ENCODE measurements at places on chromosomes 5 and 9.

DNA sequence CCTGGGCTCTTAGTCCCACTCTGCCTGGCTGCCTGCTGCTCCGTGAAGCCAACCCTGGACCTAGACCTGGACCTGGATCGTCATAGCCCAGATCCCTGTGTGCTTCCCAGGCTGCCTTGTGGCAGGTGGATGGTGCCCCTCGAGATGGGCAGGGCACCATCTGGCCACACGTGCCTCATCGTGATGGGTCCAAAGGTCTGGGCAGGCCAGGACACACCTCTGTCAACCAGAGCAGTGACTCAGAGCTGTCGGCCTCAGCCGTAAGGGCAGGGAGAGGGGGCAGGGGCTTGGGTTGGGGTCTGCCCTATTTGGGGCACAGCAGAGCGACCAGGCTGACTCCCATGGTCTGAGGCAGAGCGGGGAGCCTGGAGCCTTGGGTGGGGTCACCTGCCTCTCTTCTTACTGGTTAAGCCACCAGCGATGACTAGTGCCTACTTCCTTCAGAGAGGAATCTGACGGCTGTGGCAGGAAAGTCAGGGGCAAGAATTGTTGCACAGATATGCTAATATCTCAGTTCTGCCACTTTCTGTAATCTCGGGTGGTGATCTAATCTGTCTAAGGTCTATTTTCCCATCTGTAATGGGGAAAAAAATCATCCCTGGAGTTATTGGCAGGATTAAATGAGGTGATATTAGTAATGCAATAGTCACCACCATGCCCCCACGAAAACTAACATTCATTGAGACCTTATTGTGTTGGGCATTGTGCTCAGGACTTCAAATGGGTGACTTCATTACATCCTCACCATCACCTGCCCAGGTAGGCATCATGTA is 3.2 kb upstream of the CDHR2 start:
- DNase-seq: no peak

DNA sequence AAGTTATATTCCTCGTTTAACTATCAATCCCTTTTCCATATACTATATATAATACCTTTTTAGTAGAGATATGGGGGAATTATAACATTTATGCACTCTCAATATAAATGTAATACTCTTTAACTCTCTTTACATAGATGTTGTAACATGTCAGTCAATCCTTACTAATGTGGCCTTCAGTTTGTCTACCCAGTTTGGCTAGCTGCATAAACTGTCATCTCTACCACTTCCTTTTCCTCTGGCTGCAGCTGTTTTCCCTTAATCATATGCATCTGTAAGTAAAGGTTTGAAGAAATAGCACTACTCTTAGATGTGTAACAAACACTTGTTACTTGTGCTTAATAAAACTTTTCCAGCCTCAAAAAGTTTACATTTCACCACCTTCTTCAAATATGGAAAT is 13.4 kb downstream of the ABHD17B start:
- DNase-seq: no peak

GRCh38 chr5:61306531-61307131 is 25.4 kb upstream of the ZSWIM6 start:
- DNase-seq: no peak

DNA sequence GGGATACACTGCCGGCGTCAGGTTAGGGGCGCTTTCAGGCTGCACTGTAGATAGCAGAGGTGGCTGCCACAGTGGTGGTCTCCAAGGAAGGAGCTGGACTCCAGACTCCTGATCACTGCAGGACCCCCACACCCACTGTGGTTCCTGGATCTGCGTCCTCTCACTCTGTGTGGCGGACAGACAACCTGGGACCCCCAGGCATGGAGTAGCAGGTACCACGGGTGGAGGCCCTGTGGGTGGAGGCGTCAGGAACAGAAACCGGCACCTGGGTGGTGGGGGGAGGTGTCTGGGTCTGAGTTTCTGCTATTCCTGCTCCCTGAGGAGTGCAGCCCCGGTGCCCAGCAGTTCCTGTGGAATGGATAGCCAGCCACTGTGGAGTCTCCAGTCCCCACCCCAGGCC is 75.1 kb upstream of the PCAT7 start:
- no peak for DNase-seq

Measured in stimulated activated CD8-positive, alpha-beta memory T cell treated with anti-CD3 and anti-CD28 coated beads, Interleukin-4, amount 100 ng/mL, for 1 hour (primary cell).